WTC11 (cell line): ENCODE measurements at places on chromosomes 5 and 9. TPM values are rescaled to one million over a fixed set of nuclear protein-coding genes. Genes with fewer than 3 reads are reported as not detected.

DNA sequence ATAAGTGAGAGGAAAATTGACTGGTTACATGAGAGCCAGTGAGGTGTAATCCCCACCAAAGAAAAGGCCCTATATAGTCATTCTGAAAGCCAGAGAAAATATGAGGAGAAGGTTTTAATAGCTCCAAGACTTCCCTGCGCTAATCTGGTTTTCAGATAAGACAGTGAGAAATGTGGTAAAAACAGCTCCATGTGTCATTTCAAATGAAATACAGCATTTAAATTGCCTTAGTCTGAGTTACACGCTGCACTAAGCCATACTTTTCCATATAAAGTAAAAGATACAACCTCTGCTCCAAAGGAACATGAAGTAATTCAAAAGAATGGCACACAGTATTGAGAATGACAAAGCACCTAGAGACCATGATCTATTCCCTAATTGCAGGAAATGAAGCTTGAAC is 378.0 kb upstream of the PDE4D start:
- DNase-seq, result no peak

- peak; percentile 48 for DNase-seq
Measured at GRCh38 chr5:96651948-96652753, 10.0 kb upstream of the CAST start.

The SPINK6 gene
- not detected in 3 replicates for total RNA-seq

GRCh38 chr5:79005936-79006631 is 21.0 kb upstream of the ARSB start:
- DNase-seq, result no peak

GRCh38 chr5:2262620-2263019 is 379.9 kb upstream of the IRX4 start:
- DNase-seq, result no peak

GRCh38 chr5:54024466-54024865 is 285.9 kb downstream of the ARL15 start:
- no peak for DNase-seq

The ADGRV1 gene
- 69.5 to 74.5 TPM (median 69.8 TPM) in 3 replicates for total RNA-seq

DNA sequence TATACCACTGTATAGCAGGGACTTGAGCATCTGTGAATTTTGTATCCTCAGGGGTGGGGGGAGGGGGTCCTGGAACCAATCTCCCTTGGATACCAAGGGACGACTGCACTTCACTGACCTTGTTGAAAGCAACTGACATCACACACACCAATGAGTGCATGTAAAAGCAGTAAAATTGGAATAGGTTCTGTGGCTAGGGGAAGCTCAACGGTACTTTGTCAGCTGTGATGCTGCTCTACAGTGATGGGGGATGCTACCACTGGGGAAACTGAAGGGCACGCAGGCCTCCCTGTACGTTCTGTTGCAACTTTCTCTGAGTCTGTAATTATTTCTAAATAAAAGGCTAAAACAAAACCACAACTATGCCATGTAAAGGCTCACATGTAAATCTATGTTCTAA is 47.0 kb upstream of the RETREG1 start:
- DNase-seq, result no peak

The PRKAA1 gene
- total RNA-seq, result 27.9 to 31.2 TPM (median 30.2 TPM) in 3 replicates

DNA sequence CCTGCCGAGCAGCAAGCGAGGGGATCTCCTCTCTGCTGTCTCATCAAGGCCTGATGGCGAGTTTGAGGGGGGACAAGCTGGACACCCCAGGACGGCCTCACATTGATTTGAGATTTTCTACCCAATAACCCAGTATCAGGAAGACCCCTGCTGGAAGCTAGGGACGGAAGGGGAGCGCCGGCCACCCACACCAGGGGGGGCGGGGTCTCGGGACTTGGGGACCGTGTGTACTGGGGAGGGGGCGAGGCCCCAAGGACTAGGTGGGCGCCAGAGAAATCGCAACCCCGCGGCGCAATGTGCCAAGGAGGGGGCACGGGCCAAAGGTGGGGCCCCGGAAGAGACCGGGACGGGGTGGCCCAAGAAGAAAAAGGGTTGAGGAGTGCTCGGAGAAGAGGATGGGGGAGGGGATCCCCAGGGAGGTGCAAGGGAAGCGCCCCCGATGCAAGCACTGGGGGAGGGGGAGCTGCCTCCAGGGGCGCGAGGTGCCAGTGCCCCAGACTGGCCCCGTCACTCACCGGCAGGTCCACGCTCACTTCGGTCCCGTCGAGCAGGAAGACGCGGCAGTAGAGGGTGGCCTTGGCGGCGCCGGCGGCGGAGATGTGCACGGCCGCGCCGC is 1.1 kb downstream of the EPB41L4B start:
- no peak for DNase-seq

GRCh38 chr5:179730852-179731251 is 1.8 kb upstream of the MAML1 start:
- no peak for DNase-seq

The CDH9 gene
- 0.07 to 0.48 TPM (median 0.21 TPM) in 3 replicates for total RNA-seq

The TRIM32 gene
- 17.5 to 21.0 TPM (median 20.1 TPM) in 3 replicates for total RNA-seq

The WDR31 gene
- 0.37 to 0.71 TPM (median 0.46 TPM) in 3 replicates for total RNA-seq

The SMARCA2 gene
- 15.7 to 20.3 TPM (median 17.2 TPM) in 3 replicates for total RNA-seq

DNA sequence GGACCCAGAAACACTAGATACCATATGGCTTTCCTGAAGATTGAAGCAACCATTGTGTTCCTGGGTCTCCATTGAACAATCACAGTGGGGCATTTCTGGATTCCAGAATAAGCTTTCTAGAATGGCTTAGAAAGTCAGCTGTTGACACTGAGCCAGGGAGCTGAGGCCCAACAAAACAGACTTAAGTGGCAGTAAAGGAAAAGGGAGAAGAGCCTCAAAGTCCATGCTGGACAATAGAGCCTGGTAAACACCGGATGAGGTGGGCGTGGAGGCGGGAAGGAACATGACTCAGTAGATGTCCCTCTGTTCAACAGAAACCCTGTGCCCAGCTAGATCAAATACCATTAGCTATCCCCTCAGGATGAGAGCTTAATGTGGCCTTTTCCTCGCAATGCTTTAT is 14.8 kb downstream of the SPARC start:
- DNase-seq, result no peak

The GLRA1 gene
- total RNA-seq, result not detected in 3 replicates

GRCh38 chr9:136936645-136937170 is 7.8 kb downstream of the FBXW5 start:
- no peak for DNase-seq

The ANXA1 gene
- total RNA-seq, result 1.1 to 2.1 TPM (median 1.7 TPM) in 3 replicates

GRCh38 chr5:1769017-1769640 is 30.5 kb downstream of the MRPL36 start:
- no peak for DNase-seq

The C5orf52 gene
- not detected in 3 replicates for total RNA-seq

DNA sequence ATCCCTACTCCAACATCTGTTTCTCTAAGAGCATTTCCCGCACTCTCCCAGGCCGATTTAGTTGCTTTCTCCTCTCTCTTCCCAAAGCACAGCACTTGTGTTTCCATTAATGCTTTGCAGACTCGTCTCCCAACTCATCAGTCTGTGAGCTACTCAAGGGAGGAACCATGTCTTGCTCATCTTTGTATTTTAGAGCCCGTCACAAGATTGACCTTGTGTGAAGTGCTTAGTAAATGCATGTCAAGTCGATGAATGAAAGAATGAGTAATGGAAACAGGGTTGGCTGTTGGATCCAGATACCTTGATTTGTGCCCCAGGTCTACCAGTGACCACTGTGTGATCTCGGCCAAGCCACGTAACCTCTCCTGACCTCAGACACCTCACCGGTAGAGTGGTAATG is 99.3 kb downstream of the KLF4 start:
- DNase-seq, result no peak

DNA sequence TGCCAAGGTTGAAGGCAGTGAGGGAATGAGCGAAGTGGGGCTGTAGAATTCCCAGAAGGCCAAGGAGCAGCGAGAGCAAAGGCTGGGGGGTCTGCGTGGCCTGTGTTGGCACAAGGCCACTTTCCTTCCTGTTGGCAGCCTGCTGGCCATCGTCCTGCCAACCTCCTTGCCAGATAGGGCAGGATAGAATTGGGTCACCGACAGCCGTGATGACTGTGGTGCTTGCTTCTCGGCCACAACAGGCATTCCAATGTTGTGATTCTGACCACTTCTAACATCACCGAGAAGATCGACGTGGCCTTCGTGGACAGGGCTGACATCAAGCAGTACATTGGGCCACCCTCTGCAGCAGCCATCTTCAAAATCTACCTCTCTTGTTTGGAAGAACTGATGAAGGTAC is 18.9 kb downstream of the TRIP13 start:
- no peak for DNase-seq

- peak; percentile 53 for DNase-seq
Measured at GRCh38 chr5:39716532-39717028, 291.8 kb upstream of the DAB2 start.

DNA sequence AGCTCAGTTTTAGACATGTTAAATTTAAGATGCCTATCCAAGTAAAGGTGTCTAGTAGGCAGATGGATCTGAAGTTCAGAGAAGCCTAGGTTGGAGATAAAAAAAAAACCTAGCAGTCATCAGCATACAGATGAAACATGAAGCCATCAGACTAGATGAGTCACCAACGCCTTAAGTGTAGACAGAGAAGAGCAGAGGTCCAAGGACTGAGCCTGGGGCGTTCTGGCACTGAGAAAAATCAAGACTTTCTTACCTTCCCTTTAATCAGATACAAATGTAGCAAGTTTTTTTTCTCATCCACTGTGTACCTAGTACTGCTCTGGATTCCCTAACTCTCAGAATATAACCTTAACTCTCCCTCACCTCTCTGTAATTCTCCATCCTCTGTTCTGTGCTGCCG is 97.3 kb downstream of the SIL1 start:
- DNase-seq, result no peak

The LCP2 gene
- 0.37 to 0.73 TPM (median 0.72 TPM) in 3 replicates for total RNA-seq

DNA sequence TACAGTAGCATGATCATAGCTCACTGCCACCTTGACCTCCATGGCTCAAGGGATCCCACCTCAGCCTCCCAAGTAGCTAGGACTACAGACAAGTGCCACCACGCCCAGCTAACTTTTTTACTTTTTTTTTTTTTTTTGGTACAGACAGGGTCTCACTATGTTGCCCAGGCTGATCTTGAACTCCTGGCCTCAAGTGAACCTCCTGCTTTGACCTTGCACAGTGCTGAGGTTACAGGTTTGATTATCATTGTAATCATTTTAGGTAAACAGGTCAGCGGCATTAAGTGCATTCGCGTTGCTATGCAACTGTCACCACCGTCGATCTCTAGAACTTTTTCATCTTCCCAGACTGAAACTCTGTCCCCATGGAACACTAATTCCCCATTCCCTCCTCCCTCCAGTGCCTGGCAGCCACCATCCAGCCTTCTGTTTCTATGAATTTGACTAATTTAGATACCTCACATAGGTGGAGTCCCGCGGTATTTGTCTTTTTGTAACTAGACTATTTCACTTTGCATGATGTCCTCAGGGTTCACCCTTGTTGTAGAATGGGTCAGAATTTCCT is 5.8 kb upstream of the CARD19 start:
- DNase-seq, result no peak

- DNase-seq, result no peak
Measured at GRCh38 chr9:89010526-89011111, 19.4 kb downstream of the S1PR3 start.

The DMRT3 gene
- not detected in 3 replicates for total RNA-seq

DNA sequence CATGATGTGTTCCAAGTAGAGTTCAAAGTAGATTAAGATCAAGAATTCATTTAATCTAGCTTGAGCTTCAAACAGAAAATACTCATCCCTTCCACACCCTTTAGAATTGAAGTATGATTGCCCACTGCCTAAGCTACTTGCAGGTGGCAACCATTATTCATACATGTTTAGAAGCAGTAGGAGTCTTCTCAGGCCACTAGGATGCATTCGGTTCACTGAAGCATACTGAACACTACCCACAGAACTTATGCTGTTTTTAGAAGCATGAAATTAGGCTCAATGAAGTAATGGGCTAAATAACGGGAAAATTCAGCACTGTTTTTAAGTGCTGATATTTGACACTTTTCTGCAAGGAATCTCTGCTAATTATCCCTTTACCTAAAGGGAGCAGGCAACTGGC is 263.4 kb downstream of the DEPDC1B start:
- no peak for DNase-seq
